ENCODE measurements at places on chromosomes 5 and 9.

GRCh38 chr5:137372016-137372772 lies 126.9 kb downstream of the SPOCK1 start:
- DNase-seq: no peak

- DNase-seq: no peak
Measured at GRCh38 chr9:113858282-113858681, 17.8 kb upstream of the ZNF618 start.

- DNase-seq: no peak
Measured at GRCh38 chr9:133492061-133493021, 13.4 kb upstream of the SLC2A6 start.

DNA sequence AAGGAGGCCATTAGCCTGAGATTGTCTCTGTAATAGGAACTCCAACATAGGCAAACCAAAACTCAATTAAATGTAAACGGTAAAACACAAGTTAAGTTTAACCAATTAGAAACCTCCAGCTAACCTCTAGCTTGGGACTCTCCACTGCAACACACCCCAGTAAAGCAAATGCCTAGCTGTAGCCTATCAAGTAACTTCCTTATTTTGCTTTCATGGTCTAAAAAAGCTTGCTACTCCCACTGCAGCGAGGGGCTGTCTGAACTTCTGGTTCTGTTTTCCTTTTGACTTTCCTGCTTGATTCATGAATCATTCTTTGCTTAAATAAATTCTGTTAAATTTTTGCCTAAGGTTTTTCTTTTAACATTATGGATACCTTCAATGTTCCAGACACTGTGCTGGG lies 24.4 kb upstream of the C5orf46 start:
- DNase-seq: no peak

GRCh38 chr5:150540615-150541396 lies 32.9 kb downstream of the NDST1 start:
- DNase-seq: no peak

DNA sequence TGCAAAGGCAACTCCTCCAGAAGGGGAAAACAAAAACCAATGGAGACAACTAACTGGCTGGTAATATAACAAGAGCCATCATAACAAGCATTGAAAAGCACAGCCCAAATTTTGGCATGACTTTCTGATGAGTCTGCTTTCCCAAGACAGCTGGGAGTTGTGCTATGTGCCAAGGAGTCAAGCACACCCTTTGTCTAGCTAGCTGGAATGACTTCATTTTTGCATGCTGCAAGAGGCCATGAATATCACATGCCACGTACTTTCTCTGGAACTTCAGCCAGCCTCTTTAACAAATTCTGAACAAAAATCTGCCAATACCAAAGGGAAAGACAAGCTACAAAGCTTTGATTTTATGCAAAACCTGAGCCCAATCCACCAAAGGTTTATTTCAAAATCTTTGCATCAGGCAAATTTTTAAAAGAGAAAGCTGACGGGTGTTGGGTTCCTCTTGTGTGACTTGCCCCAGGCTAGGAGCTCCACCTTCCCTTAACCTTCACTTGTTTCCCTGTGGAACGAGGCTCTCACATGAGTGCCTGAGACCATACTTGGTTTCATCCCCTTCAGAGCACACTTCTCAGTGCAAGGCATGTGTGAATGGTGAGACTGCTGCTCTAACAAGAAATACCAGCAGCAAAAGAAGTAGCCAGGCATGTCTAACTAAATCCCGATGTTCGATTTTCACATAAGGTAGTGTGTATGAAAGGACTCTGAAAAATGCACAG lies 47.3 kb downstream of the S1PR3 start:
- no peak for DNase-seq

GRCh38 chr9:37157726-37158377 lies 37.5 kb downstream of the ZCCHC7 start:
- DNase-seq: no peak

- DNase-seq: no peak
Measured at GRCh38 chr9:14031060-14031414, 282.9 kb downstream of the NFIB start.

DNA sequence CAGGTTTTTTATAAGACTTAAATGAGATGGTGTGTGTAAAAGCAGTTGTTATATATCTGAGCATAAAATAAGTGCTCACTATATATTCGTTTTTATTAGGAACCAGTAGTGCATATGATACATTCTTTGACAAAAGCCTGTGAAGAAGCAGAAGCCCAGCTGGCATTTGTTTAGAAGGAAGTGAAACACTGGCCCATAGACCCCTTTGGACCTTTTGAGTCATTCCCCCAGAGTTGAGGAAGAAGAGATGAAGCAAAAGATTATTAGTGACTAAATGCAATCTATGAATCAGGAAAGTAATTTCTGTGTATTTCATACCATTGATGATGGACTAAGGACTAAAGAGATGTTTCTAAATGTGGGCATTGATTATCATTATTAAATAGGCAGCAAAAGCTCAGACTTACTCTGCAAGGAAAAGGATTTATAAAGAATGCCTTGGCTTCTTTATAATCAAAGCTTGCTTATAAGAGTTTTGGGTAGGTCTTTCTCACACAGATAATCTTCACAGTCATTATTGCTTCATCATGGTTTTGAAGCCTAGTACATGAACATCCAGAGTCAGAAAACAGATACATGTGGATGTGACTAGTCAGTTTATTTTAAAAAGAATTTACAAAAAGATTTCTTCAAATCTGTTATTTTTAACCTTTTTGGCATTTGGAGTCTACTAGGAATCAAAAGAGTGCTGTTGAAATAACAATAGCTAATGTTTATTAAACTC lies 16.9 kb upstream of the FER start:
- DNase-seq: no peak

DNA sequence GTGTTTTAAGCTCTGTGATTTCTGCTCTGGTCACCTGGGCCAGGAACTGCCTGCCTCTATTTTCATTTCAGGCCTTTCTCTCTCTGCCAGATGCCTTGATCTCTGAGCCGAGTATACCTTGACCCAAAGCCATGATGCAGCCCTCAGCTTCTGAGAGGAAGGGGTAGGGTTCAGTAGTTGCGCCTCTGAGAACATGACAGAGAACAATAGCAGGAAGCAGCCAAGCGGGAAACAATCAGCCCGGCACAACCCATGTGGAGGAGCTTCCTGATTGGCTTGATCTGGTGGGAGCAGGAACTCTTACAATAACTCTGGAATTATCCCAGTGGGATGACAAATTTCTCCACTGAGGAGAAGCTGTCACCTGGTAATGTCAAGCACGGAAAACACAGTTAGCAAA lies 127.4 kb downstream of the PALM2AKAP2 start:
- DNase-seq: no peak

DNA sequence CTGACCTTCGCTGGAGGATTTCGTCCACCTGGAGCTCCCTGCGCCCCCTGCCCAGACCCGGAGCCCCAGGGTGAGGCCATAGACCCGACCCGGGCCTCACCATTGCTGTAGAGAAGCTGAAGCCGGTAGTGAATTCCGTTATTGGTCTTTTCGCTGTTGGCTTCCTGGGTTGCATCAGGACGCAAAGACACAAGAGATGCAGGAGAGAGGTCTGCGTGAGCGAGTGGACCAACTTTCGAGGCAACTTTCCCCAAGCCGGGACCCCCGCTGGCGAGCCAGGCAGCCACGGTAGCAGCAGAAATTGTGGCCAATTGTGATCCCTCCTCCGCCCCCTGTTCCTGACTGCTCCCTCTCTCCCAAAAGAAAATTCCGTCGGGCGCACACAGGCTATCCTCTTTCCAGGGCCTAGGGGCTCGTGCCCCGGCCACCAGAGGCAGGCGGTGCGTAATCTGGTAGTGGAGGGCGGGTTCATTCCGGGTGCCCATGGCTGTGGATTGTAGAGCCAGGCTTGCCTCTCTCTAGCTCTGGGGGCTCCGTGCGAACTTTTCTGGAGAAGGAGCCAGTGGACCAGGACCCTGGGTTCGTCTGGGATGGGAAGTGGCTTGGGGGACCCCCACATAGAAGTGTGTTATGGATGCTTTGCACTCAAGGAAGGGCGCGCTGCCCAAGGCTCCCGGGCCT lies 3.3 kb downstream of the EBF1 start:
- no peak for DNase-seq

GRCh38 chr5:56517011-56517416 lies 283.9 kb upstream of the ANKRD55 start:
- peak; percentile 40 for DNase-seq

DNA sequence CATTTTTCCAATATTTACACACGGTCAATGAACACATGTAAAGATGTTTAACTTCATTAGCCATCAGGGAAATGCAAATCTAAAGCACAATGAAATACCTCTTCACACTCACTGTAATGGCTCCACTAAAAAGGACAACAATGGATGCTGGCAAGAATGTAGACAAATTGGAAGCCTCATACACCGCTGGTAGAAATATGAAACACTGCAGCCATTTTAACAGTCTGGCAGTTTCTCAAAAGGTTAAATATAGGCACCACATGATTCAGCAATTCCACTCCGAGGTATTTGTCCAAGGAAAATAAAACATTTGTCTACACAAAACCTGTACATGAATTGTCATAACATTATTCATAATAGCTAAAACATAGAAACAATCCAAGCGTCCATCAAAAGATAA lies 20.0 kb downstream of the RNF145 start:
- DNase-seq: no peak

GRCh38 chr5:93911609-93912008 lies 170.2 kb upstream of the POU5F2 start:
- DNase-seq: no peak

GRCh38 chr9:130157079-130157478 lies 15.1 kb upstream of the NCS1 start:
- DNase-seq: no peak

DNA sequence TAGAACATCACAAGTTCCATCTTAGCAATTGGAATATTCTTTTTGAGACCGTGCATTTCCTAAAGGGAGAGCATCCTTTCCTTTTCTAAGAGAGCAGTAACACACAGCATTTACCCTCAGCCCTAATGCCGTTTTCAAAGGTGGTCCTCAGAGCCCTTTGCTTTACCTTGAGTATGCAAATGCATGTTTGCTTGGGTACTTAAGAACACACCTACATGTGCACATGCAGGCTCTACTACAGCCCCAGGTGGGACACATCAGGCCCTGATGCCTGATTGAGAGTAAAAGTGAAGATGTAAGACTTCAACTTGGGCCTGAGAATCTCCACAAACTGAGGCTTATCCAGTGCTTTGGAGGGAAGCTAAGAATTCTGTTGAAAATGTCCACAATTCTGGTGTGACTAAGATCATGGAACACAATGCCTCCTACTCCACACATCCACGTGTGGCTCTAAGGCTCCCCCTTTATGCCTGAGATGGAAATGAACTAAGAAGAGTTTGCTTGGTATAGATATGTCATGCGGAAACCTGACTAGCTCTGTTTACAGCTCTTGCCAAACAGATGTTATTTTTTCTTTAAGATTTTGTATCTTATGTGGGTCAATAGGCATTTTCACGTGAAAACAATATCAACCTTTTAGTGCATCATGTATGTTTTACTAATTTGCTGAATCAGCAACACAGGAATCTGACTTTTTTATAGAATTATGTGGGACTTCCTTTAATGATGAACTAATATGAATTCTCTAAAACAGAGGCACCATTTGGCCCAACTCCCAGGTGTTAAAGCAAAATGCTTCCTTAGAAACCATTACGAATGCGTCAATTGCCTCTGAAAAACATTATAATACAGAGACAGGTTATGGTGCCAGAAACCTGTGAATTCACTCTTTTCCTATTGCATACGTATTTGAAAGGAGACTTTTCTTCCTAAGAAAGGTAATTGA lies 48.9 kb upstream of the SLC2A8 start:
- DNase-seq: no peak

- DNase-seq: no peak
Measured at GRCh38 chr9:83219154-83219923, 156.4 kb upstream of the RASEF start.

- no peak for DNase-seq
Measured at GRCh38 chr5:159147976-159148375, 48.3 kb upstream of the EBF1 start.

- no peak for DNase-seq
Measured at GRCh38 chr5:132484391-132484725, 6.2 kb downstream of the IRF1 start.

GRCh38 chr9:35414889-35415288 lies 75.0 kb upstream of the RUSC2 start:
- no peak for DNase-seq

DNA sequence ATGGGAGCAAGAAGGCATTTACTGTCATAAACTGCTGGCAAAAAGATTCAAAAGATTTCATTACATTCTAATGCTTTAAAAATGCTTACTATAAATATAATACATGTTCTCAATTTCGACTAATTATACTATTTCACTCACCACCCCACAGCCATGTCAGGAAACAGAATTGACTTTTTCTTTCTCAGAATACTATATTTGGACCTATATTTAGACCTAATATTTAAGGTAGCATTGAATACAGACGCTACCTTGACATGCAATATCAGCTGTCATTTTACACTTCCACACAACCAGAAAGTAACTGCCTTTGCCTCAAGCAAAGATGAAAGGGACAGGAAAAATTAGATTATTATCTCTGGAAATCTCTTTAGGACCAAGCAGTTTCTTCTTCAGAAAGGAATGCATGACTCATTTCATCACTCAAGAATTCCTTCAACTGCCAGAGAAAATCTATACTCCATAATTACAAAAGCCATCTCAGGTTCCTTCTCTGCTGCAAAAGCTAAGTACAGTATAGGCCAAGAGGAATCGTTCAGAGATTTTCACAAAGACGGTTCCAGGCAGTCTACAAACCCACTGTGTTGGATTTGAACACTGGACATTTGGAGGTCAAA lies 11.8 kb upstream of the UBE2QL1 start:
- no peak for DNase-seq

DNA sequence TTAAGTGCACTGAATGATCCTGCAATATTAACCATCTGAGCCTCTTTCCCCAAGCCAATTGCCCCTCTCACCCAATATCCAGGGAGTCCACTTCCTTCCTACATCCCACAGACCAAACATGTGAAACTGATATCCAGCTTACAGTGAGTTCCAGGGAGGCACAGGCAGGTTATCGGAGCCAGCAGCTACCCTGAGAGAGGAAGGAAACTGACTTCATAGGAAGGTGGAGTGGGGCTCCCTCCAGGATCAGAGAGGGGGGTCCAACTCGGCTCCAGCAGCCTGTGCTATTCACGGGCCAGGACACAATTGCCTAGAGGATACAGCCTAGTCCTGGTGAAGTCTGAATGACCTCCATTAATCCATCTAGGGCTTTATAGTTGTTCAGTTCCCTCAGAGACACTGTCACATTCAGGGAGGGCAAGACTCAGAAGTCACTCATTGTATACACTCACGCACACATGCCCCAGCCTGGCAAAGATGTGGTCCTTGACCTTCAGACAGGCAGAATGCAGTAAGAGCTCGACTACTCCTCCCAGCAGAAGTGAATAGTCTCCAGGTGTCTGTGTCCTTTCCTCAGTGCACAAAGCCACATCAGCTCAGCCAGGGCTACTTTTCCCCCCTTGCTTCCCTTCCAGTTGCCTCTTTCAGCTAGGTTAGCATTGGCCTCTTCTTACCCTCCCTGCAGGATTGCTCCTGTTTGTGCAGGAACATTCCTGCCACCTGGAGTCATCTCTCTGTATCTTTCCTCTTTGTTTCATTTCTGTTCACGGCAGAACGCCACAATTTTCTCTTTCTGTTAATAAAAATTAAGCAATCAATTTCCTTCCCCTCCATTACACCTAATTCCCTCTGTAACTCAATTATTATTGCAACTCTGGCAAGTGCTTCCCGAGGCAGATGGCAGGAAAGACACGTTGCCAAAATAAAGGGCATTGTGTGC lies 501.7 kb downstream of the ARHGEF28 start:
- DNase-seq: no peak
